ENCODE measurements at places on chromosomes 7 and 10.

DNA sequence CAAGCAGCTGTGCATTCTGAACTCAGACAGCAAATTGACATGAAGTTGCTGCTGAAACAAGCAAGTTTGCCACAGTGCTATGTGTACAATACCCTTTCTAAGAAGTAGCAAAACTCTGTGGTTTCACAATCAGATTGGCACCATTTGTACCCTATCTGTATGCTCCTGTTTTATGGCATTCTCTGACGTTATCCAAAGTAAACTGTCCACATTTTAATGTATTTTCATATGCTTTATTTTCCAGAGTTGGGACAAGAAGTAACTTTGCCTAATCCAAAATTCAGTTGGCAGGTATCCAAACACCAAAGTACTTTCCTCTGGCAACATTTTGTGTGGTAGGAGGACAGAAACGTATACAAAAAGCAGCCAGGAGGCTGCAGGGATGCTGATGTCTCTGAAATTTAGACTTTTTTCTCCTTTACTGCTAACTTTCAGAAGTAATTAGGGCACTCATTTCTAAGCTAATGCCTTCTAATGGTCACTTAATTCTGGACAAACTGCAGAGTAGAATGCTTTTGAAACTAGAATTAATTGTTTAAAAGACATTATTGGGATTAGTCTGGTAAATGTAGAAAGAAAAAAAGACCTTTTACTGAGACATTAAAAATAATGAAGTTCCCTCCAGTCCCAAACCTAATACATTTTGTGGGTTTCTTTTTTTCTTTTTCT, 414.7 kb upstream of the NRP1 start:
- DNase-seq: no peak

GRCh38 chr7:88015309-88015708, 81.3 kb downstream of the ADAM22 start:
- DNase-seq: no peak

- no peak for DNase-seq
These were observed 1.3 kb downstream of the HOXA9 start for GRCh38 chr7:27164045-27164366.

GRCh38 chr7:93165447-93165846, 17.3 kb upstream of the SAMD9L start:
- peak; percentile 22 for DNase-seq

DNA sequence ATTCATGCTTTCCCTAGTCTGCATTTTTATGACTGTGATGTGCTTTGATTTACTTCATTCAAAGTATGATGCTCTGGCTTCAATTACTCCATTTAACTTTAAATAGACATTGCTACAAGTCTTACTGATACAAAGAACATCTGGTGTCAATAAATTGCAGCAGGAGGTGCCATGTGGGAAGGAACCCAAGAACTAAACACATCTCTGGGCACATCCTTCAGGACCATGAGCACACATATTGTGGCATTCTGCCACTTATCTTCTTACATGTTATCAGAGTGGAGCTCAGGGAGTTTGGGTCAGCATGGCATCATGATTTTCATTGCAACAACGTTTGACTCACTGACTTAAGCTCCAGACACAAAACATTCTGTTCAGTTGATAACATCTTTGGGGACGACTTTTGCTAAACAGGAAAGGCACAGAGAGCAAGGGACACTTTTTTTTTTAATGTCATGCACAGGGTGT, 227.0 kb downstream of the DKK1 start:
- DNase-seq: no peak

DNA sequence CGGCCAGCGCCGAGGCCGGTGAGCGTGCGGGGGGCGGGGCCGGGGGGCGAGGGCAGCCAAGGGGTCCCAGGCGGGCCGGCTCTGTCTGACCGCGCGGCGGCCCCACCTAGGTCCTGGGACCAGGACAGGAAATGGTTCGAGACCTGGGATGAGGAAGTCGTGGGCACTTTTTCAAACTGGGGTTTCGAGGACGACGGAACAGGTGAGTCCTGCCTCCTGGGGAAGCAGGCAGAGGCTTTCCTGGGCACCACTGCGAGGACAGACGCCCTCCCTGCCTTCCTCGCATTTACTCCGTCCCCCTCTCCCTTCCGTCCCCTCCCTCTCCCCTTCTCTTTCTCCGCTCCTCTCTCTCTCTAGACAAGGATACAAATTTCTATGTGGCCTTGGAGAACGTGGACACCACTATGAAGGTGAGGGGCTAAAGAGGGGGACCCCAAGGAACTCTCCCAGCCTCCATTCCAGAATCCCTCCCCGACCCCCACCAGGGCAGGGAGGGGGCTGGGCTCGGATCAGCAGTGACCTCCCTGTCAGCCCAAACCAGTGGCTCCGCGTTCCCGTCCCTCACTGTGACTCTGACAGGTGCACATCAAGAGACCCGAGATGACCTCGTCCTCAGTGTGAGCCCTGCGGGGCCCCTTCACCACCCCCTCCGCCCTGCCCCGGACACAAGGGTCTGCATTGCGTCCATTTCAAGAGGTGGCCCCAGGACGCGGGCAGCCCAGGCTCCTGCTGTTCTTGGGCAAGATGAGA, 2.6 kb upstream of the MUC12 start:
- DNase-seq: no peak

- DNase-seq: no peak
These were observed 451.3 kb upstream of the MBL2 start for GRCh38 chr10:53223851-53224250.

DNA sequence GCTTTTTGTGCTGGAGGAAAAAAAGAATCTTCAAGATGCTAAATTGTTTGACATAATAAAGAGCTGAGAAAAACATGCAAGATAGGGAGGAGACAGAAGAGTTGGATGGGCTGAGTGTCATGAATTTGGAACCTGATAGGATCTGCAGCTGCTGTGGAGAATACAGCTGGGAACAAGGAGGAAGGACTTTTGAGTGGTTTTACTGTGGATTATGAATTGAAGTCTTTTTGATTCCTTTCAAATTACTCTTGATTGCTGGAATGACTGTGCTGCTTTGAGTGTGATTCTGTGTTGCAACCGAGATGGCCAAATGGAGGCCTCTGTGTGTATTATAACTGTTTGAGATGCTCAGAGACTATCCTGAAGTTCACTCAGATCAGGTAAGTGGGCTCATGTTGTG, 4.0 kb downstream of the EFCAB10 start:
- no peak for DNase-seq

DNA sequence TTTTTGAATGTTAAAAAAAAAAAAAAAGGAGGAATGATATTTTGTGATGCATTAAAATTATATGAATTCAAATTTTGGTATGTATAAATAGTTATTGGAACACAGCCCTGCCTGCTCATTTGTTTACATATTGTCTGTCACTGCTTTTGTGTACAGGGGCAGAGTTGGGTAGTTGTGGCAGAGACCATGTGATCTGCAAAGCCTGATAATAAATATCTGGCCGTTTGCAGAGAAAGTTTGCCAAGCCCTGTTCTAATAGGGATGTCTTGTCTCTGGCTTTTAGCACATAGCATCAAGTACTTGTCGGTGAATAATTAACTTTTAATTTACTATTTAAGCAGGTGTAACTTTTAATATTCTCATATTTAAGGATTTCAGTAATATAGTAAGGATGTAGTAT, 19.8 kb downstream of the TSPAN13 start:
- no peak for DNase-seq

DNA sequence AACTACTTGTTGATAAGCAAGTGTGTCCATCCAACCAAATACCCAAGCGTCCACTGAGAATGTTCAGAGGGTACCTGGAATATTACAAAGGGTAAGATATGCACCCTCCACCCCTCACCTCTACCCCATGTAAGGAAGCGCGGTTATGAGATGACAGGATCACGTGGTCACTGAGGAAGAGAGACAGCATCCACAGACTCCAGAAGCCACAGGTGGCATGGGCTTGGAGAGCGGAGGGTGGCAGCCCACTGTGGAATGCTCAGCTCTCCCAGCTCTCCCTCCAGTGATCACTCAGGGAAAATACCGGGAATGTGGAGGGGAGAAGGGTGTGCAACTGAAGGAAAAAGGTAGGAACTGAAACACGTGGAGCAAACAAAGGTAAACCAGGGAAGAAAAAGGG, 25.7 kb downstream of the SFMBT2 start:
- no peak for DNase-seq

DNA sequence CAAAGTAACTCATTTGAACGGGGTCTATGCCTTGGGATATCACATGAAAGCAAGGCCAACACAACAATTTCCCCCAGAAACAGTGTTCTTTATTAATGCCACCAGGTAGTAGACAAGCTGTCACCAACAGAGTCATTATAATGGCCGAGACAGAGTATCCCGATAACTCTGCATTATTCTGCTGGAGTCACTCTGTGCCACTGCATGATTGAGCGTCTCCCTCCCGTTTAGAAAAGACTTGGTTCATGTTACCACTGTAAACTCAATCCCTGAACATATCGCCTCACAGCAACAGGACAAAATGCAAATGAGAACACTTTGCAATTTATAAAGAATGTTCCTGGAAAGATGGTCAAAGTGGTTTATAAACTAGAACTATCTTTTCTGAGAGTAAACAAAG, 932.5 kb downstream of the GATA3 start:
- DNase-seq: no peak

GRCh38 chr7:27873981-27874957, 134.3 kb downstream of the TAX1BP1 start:
- peak; percentile 99 for DNase-seq

DNA sequence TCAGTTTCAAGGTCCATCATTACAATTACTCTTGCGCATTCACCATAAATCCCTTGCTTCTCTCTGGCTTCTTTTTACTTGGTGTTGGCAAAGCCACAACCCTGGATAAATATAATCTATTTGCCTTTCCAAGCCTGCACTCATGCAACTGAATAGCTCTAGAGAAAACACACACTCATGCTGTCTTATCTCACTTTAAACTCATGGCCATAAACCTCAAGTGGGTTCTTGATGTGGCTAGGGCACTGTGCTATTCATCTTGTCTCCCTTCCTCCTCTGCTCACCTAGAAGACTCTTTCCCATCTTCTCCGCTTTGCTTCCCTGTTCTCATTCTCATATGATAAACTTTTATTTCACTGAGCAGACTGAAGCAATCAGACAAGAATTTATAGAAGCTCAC, 165.4 kb upstream of the MTPN start:
- no peak for DNase-seq

GRCh38 chr7:112293416-112293815, 86.9 kb downstream of the ZNF277 start:
- peak; percentile 39 for DNase-seq

DNA sequence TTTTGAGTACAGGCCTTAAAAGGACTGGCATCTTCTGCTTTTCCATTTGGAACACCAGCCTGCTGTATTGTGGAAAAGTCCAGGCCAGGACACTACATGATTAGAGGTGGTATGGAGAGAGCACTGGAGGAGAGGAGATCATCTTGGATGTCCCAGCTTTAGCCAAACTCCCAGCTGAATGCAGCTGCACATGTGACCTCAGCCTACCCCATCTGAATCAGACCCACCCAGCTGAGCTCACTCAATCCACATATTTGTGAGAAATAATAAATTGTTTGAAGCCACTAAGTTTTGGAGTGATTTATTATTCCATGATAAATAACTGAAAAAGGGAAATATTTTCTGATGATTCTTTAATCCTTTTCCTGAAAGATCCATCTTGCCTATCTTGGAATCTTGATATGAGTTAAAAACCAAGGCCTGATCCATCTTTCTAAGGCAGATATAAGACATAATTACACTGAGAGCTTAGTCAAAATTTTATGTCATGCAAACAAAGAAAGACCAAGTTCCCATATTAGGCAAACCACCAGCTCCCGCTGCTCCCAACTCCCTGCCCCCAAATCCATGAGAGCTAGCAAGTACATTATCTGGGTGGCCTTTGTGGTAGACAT, 55.1 kb upstream of the TRIL start:
- no peak for DNase-seq

- no peak for DNase-seq
These were observed 131.0 kb downstream of the AASS start for GRCh38 chr7:122013065-122013464.

GRCh38 chr10:68135922-68136792, 26.9 kb downstream of the MYPN start:
- peak; percentile 88 for DNase-seq

Measured in kidney tubule cell (primary cell).